PC-3 (cell line): ENCODE measurements at places on chromosomes 6 and 20. TPM values are rescaled to one million over a fixed set of nuclear protein-coding genes. Genes with fewer than 3 reads are reported as not detected.

Gene PDE10A
- 0.92 and 2.1 TPM in 2 replicates for total RNA-seq

Gene TINAG
- total RNA-seq = not detected in 2 replicates

Gene RNF39
- total RNA-seq = 2.0 and 4.2 TPM in 2 replicates

Gene ZC2HC1B
- not detected in 2 replicates for total RNA-seq

Gene HLA-DQA1
- not detected in 2 replicates for total RNA-seq

Gene MYB
- 1.4 and 4.4 TPM in 2 replicates for total RNA-seq

Gene LINC00237
- not detected in 2 replicates for total RNA-seq

Gene SLC17A3
- not detected in 2 replicates for total RNA-seq

Gene MUC22
- total RNA-seq = 0.06 TPM in 1 of 2 replicates, not detected in the other

Gene CTSA
- total RNA-seq = 98.0 and 129 TPM in 2 replicates

Gene RIPOR2
- 0.44 and 0.52 TPM in 2 replicates for total RNA-seq

Gene MCHR2
- total RNA-seq = not detected in 2 replicates

DNA sequence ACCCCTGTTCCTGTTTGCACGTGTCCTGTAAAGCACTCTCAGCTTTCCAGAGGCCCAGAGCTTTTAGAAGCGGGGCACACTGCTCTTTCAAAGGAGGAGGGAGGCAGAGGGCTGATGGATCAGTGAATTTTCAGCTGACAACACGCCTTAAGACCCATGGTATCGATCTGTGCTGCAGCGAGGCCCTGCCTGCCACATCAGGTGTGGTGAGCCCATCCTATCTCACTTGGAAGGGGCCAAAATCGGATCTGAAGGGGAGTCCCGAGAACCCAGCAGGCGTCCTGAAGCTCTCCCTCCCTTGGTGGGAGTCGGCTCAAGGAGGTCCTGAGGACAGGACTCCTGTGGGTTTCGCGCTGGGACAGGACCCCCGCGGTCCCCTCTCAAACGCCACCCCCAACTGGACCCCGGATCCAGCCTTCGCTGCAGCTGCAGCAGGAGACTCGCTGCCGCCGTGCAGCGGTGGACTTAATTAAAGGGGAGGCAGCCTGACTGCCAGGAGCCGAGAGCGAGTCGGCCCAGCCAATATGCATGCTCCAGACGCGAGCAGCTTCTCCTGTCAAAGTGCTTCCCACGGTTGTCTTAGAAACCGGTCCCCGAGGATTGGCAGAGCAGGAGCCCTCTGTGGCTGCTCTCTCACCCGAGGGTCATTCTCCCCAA lies 580.0 kb upstream of the ZNF337 start:
- H3K4me3 ChIP-seq = no peak overlapping the region
- no peaks in the 10 kb centered on the region for H3K27me3 ChIP-seq
- no peak overlapping the region for H3K27ac ChIP-seq
- no peak for DNase-seq

DNA sequence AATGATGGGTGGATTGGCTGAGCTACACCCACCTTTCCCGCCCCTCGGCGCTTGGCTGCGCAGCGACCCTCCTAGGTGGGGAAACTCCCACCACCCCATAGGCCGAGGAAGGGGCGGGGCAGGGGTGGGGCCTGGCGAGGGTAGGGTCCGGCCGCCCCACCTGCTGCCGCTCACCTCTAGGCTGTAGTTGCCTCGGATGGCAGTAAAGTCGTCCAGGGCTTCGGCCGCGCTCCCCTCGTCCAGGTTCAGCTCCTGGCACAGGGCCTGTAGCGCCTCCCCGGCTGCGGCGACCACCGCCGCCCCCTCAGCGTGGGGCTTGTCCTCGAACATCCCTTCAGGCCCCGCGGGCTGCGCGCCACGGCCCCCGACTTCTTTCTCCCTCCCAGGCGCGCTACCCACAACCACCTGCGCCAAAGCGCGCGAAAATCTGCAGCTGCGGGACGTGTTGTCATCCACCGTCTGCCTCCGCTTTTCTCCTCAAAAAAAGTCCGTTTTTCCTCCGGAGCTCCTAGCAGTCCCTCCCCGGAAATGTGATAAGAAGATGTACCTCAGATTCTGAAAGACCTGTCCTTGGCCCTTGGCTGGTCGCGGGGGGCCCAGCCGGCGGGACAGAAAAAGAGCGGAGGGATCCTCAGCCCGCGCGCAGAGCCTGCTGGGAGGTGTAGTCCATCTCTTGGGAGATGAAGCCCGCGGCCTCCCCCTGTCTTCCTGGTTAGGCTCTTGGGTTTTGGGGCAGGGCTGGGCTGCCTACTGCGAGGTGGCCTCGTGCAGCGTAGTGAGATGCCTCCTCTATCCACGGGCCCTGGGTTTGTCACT lies at the start of gene RBL1:
RBL1 (minus strand) TSS at position 399 of the 816 bp plus-strand sequence; CDS start at position 330, 69 bp downstream.
- peak within 1 kb of the TSS; percentile 72 for H3K4me3 ChIP-seq
- H3K36me3 ChIP-seq = peaks cover 3% of the 10 kb centered on the region; the same call in 1 of the 2 replicates
- peak; percentile 80 for DNase-seq
- H3K4me1 ChIP-seq = peaks cover 18% of the 10 kb centered on the region
- peak within 1 kb of the TSS; percentile 75 for H3K27ac ChIP-seq
- no peaks in the 10 kb centered on the region for H3K27me3 ChIP-seq

DNA sequence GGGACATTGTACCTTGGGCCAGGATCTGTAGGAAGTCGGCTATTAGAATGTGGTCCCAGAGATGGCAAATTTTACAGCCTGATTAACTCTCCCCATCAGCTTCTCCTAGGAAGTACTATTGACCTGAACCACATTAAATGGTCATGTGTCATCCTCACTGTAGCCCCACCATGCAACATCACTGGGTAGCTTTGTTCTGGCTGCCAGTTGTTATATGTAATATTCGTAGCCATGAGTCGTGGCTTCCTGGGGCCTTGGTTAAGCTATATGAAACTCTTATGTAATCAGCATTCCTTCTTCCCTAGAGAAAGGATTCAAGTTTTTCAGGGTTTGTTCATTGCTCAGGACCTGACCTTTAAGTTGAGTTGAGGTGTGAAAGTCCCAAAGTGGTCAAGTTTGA lies 125.7 kb downstream of the ANKS1A start:
- H3K27ac ChIP-seq = peak overlapping the region; percentile 78
- H3K4me3 ChIP-seq = no peak overlapping the region
- 0 out of 2 replicates have a peak, but pooled peaks cover 7% of the 10 kb centered on the region for H3K36me3 ChIP-seq
- peak; percentile 82 for DNase-seq
- no peaks in the 10 kb centered on the region for H3K27me3 ChIP-seq

DNA sequence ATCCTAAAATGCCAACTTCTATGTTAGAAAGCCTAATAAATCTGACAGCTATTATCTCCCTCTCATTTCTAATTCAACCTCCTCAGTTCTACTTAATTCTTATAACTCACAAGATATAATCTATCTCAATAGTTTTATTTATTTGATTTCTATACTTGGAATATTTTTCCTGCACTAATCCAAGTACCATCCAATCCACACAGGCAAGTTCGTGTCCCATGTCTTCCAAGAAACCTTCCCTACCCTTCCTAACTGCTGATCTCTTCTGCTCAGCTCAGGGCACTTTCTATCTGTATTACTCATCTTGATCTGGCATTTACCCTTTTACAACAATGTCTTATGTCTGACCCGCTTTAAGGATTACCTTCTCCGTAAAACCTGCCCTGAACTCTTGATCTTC lies 18.2 kb downstream of the NCOA5 start:
- no peak overlapping the region for H3K4me3 ChIP-seq
- no peak overlapping the region for H3K27ac ChIP-seq
- no peak for DNase-seq
- H3K36me3 ChIP-seq = peaks cover 42% of the 10 kb centered on the region
- H3K27me3 ChIP-seq = no peaks in the 10 kb centered on the region

DNA sequence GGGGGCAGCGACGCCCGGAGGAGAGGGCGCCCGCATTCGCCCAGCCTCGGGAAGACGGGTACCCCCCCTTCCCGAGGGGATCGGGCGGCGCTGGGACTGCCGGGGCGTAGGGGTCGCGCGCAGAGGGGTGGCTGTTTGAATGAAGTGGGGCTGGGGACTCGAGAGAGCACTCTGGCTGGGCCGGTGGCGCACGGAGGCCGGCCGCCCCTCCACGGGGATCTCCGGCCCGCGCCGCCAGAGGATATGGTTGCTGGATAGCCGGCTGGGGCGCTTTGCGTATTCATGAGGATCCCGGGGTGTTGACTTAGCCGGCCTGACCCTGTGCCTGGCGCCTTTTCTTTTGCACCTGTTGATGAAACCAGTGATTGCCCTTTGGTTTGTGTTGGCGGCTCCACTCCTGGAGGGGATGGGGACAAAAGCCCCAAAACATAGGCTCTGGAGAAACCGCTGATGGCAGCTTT lies 469 bp downstream of the SYNJ2 start:
- peaks cover 35% of the 10 kb centered on the region for H3K4me1 ChIP-seq
- peak overlapping the region; percentile 94 for H3K4me3 ChIP-seq
- H3K27me3 ChIP-seq = no peaks in the 10 kb centered on the region
- H3K27ac ChIP-seq = peak overlapping the region; percentile 19

DNA sequence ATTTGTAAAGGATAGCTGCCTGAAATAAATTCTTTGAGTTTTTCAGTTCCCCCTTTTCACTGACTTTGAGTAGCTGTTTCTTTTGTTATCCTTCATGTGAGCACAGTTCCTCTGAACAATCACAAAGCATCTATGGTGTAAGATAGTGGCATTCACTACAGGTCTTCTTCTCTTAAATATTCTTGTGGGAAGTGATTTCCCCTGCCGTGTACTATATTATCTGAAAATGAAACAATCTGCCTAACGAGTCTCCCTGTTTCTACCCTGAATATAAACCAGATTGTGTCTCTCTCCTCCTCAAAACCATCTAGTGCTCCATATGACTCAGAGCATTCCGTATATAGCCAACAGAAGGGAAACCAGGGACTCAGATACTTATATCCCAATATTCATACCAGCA lies 380.1 kb upstream of the SOX4 start:
- H3K4me1 ChIP-seq = no peaks in the 10 kb centered on the region
- H3K36me3 ChIP-seq = peaks cover 3% of the 10 kb centered on the region; the same call in 1 of the 2 replicates

DNA sequence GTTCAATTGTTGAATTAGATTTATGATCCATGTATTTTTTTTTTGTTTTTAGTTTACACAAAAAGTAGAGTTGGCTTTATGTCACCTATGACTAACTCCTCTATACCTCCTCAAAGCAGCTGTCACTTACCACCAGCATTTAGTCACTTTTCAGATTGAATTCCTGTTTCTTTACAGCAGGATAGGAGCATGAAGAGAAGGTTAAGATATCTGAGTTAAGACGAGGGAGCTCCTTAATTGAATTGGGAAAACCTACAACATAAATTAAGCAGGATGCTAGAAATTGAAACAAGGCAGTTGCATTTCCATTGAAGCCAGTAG lies 237.2 kb downstream of the FARS2 start:
- peak overlapping the region; percentile 83 for H3K27ac ChIP-seq
- peaks cover 26% of the 10 kb centered on the region for H3K4me1 ChIP-seq
- H3K4me3 ChIP-seq = peak overlapping the region; percentile 64
- H3K36me3 ChIP-seq = no peaks in the 10 kb centered on the region
- no peaks in the 10 kb centered on the region for H3K27me3 ChIP-seq
- no peak for DNase-seq

GRCh38 chr6:105191351-105191750 lies 11.5 kb upstream of the POPDC3 start:
- no peak for DNase-seq
- no peak overlapping the region for H3K4me3 ChIP-seq
- no peaks in the 10 kb centered on the region for H3K27me3 ChIP-seq
- H3K36me3 ChIP-seq = no peaks in the 10 kb centered on the region

GRCh38 chr6:79250107-79250514 lies 15.6 kb upstream of the HMGN3 start:
- H3K27ac ChIP-seq = no peak overlapping the region
- no peaks in the 10 kb centered on the region for H3K27me3 ChIP-seq
- H3K4me1 ChIP-seq = no peaks in the 10 kb centered on the region
- no peak overlapping the region for H3K4me3 ChIP-seq

- DNase-seq = peak; percentile 78
- no peaks in the 10 kb centered on the region for H3K27me3 ChIP-seq
- peak overlapping the region; percentile 94 for H3K27ac ChIP-seq
- H3K4me1 ChIP-seq = peaks cover 71% of the 10 kb centered on the region
Observed at GRCh38 chr6:3380344-3381232, 76.3 kb downstream of the SLC22A23 start.

GRCh38 chr6:11067348-11067747 lies 23.2 kb upstream of the ELOVL2 start:
- H3K36me3 ChIP-seq = no peaks in the 10 kb centered on the region
- no peak overlapping the region for H3K4me3 ChIP-seq
- H3K27ac ChIP-seq = no peak overlapping the region

- H3K27me3 ChIP-seq = no peaks in the 10 kb centered on the region
- peak; percentile 61 for DNase-seq
- H3K4me3 ChIP-seq = no peak overlapping the region
- H3K27ac ChIP-seq = peak overlapping the region; percentile 65
- H3K36me3 ChIP-seq = no peaks in the 10 kb centered on the region
Observed at GRCh38 chr6:35181308-35181932, 32.3 kb upstream of the SCUBE3 start.

- H3K4me3 ChIP-seq = no peak overlapping the region
- H3K4me1 ChIP-seq = peaks cover 66% of the 10 kb centered on the region
- H3K27ac ChIP-seq = peak overlapping the region; percentile 95
Observed at GRCh38 chr20:57991211-57991881, 237.1 kb downstream of the ANKRD60 start.

GRCh38 chr6:109073344-109074132 lies 21.1 kb downstream of the SESN1 start:
- no peaks in the 10 kb centered on the region for H3K36me3 ChIP-seq
- 0 out of 2 replicates have a peak, but pooled peaks cover 4% of the 10 kb centered on the region for H3K4me1 ChIP-seq
- peak; percentile 74 for DNase-seq
- no peak overlapping the region for H3K4me3 ChIP-seq
- no peaks in the 10 kb centered on the region for H3K27me3 ChIP-seq

- no peaks in the 10 kb centered on the region for H3K36me3 ChIP-seq
- H3K27ac ChIP-seq = no peak overlapping the region
- DNase-seq = no peak
Observed at GRCh38 chr6:15950962-15951569, 177.8 kb upstream of the MYLIP start.

DNA sequence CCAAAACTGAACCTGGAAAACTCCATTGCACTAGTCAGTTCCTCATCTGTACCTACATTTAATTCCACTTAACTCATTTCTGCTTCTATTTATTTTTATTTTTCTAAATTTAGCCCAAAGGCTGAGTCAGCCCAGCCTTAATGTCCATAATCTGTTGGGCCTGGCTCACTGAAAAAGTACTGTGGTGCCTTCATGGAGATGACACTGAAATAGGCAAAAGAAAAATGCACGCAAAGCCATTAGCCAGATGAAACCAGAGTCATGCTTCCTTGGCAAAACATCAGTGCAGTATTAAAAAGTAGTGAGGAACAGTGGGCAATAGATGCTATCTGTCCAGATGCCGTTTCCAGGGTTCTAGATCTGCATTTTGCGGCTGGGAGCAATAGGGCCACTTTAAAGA lies 14.7 kb upstream of the PLCB4 start:
- no peak overlapping the region for H3K27ac ChIP-seq
- no peak overlapping the region for H3K4me3 ChIP-seq
- no peaks in the 10 kb centered on the region for H3K27me3 ChIP-seq
- H3K36me3 ChIP-seq = no peaks in the 10 kb centered on the region
- H3K4me1 ChIP-seq = peaks cover 30% of the 10 kb centered on the region

GRCh38 chr6:43308101-43308989 lies at the start of gene CRIP3:
TSS of gene CRIP3 (minus strand) at chr6:43308826. CDS start at chr6:43308792, 34 bp downstream.
- peak; percentile 64 for DNase-seq
- peaks cover 10% of the 10 kb centered on the region; the same call in 1 of the 2 replicates for H3K4me1 ChIP-seq
- peak within 1 kb of the TSS; percentile 69 for H3K4me3 ChIP-seq
- H3K27me3 ChIP-seq = no peaks in the 10 kb centered on the region

GRCh38 chr6:102944475-102944874 lies 1551.0 kb downstream of the GRIK2 start:
- H3K27ac ChIP-seq = no peak overlapping the region
- no peak overlapping the region for H3K4me3 ChIP-seq
- H3K4me1 ChIP-seq = no peaks in the 10 kb centered on the region
- no peak for DNase-seq
- no peaks in the 10 kb centered on the region for H3K36me3 ChIP-seq
- no peaks in the 10 kb centered on the region for H3K27me3 ChIP-seq
